ENCODE measurements at places on chromosomes 12 and 14.
A peak's percentile ranks its signal among the peaks of the same experiment; 100 is the strongest.

DNA sequence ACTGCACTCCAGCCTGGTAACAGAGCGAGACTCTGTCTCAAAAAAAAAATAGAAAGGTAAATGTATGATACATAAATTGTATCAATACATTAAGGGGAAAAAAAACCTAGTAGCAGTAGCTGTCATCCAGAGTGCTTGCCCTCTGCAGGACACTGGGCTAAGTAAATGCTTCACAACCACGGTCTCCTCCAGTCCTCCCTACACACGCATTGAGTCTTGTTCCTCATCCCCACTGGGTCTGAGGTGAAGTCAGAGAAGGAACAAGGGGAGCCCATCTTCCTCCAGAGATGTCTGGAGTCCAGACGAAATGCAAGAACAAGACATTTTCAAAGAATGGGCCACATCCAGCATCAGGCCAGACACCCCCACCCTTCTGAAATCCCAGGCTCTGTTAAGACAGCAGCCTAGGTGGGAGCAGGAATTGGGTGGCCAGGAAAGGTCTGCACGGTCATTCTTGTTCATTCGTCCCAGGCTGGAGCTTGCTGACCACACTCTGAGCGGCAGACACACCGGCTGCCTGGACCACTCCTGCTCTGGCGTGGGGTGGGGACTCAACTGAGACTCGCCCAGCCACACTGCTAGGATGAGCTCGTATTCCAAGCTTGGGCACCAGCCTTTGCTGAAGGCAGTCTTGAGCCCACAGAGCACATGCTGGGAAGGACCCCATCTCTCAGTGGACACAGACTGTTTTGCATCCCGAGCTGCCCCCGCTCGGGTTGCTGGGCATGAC is 45.5 kb downstream of the CHGA start:
- DNase-seq = no peak

DNA sequence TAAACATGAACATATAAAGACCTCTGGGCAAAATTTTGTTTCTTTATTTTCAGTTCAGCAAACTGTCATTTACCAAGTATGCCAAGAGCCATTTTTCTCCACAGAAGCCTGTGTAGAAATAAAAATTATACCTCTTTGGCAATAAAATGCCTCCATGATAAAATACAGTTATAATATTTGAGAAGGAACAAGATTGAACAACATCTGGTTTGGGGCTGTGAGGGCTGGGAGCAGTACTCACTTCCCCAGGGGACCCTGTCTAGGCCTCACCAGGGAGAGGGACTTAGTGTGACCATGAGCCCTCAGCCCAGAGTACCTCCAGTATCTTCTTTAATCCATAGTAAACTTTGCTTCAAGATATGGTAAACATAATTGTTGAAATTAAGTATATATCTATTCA is 65.1 kb downstream of the DAAM1 start:
- DNase-seq = no peak

DNA sequence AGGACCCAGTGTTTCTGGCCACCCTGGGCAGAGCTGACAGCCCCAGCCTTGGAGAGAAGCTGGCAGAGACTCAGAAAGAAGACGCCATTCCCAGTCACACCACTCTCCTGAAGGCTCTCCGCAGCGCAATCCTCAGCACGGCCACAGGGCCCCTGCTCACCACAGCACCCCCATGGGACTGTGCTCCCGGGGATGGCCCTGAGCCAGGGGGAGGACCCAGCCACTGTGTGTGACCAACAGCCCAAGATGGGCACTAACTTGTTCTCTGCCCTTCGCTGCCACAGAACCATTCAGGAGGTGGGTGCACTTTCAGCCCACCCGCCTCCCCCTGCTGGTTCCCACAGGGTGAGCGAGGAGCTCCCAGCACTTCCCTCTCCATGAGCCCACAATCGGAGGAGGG is 57.1 kb downstream of the CCNK start:
- DNase-seq = no peak

DNA sequence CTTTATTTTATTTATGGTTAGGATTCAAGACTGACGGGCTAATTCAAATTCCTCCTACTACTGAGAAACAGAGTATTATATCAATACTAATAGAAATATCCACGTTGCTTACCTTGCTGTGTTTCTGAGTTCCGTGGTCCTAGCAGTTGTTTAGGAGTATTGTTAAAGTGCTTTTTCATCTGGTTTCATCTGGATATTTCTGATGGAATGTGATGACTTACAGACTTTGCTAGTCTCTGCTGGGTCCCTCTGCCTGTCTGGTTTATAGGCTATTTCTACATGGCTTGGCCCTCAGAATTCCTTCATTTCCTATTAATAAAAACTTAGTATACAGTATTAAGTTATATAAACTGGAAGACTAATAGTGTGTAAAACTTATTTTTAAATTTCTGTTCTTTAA is at the start of gene SMCO3:
Gene SMCO3 (minus strand): TSS at position 169 of the 400 bp plus-strand sequence. CDS start 7,502 bp downstream, outside the sequence.
- DNase-seq = no peak

GRCh38 chr12:111283521-111283920 is 85.4 kb downstream of the PHETA1 start:
- DNase-seq = no peak

DNA sequence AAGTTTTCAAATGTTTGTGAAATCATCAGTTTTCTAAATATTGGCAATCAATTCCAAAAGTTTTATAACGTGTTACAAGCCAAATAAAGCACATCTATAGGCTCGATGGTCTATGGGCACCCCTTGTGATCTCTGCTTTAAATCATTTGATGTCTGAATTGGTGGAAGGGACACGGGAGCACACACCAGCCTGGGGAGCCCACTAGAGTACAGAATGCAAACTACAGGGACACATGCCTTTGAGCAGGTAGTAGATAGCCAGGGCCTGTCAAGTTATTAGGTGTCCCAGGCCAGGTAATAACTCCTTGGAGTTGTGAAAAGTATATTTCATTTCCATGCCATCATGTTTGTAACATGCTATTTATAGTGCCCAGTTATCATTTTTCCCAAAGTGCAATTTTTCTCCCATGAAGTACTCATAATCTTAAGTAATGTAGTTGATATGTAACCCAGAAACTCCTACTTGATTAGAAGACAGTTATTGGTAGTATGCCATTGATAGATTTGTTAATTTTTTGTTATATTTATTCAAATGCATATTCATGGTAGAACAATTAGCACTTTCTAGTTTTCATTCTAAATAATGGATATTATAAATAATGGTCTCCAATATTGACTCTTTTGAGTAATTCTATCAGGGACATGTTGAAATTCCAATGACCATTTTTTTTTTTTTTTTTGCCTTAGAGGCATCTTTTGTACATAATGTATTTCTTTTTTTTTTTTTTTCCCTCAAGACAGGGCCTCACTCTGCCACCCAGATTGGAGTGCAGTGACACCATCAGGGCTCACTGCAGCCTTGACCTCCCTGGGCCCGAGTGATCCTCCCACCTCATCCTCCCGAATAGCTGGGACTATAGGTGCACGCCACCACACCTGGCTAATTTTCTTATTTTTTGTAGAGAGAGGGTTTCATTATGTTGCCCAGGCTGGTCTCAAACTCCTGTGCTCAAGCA is 96.9 kb upstream of the FGD4 start:
- peak; percentile 43 for DNase-seq

DNA sequence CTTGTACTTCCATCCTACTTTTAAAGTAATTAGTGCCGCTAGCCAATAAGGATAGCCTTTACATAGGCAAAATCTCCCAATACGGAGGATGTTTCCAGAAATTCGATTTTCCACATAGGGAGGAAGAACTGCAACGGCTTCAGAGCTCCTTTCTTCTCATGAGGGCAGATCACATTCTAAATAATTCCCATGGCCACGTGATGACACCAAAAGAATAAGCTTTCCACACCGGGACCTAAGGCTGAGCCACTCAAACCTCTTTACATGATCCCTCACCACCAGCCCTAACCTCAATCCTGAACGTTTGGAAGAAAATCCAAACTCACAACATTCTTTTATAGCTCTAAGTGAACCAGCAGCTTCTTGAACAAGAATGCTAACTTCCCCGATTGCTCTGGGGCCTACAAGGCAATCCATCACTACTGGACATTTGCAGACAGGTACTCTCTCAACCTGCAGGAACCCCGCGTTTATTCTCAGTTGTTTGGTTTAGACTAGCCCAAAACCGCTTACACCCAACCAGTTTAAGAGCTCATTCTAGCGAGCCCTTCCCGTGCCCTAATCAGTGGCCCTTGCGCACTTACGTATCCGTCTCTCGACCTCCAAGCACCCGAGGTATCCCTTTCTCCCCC is 884 bp downstream of the CAPRIN2 start:
- DNase-seq = peak; percentile 20

GRCh38 chr14:63893701-63894458 is 41.1 kb downstream of the SYNE2 start:
- DNase-seq = peak; percentile 69

DNA sequence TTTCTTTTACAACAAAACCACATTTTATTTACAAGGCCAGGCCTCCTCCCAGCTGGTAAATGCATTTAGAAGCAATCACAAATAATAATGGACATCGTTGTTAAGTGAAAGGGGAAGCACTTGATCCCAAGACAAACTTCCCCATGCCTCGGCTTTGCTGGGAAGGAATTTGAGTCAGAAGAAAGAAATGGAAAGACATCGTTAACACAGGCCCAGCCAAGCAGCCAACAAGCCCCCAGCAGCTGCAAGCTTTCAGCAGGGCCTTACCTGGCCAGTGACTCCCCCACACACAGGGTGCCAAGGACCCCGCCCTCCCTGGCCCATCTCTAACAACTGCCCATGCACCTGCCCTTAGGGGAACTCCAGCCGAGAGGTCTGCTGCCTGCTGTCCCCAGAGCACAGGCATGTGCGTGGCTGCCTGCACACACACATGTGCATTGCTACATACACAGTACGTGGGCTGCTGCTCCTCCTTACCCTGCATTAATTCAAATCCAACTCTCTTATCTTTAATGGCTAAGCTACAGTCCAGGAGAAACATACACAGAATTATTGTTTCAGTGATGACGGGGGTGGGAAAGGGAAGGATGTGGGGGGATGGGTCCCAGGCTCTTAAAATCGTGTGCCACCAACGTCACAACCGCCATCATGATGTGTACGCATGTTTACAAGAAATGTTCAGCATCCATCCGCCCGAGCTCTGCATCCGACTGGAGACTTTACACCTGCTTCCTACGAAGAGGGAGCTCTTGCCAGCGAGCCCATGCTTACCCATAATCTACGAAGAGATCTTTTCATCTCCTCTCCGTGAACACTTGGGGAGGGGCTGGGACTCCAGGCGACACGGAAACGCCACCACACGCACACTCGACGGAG is 9.8 kb downstream of the BCL11B start:
- no peak for DNase-seq

- no peak for DNase-seq
Observed at GRCh38 chr14:81198651-81199050, 22.1 kb downstream of the GTF2A1 start.

DNA sequence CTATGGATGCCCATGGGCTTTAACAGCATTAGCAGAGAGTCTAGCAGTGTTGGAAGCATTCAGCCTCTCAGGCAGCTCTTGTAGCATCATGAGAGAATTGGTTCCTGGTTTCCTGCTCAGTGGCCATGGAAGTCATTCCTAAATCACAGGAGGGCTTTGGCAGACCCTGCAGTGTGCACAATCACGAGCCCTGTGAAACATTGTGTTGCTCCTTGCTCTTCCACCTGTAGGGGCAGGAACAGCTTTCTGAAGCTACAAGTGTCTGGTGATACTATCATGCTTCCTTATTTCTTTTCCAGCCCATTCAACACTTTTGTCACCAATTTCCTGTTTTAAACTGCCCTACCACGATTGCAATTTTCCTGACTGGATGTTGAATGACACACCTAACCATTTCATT is 402.2 kb upstream of the USP15 start:
- no peak for DNase-seq

All from AG20443 (cell line).